ENCODE measurements at places on chromosomes 2 and 18.
A peak's percentile ranks its signal among the peaks of the same experiment; 100 is the strongest.

DNA sequence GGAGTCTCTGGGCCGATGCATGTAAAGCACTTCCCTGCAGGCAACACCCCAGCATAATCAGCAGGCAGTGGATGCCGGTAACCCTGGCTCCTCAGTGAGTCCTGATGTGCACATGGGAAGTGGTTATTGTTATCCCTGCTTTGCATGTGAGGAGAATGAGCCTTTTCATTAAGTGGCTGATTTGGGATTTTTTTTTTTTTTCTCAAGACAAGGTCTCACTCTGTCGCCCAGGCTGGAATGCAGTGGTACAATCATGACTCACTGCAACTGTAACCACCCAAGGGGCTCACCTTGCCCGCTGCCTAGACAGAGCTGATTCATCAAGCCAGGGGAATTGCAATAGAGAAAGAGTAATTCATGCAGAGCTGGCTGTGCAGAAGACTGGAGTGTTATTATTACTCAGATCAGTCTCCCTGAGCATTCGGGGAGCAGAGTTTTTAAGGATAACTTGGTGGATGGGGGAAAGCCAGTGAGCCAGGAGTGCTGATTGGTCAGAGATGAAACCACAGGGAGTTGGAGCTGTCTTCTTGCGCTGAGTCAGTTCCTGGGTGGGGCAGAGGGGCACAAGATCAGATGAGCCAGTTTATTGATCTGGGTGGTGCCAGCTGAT lies 95.4 kb downstream of the SOCS6 start:
- no peak for DNase-seq

DNA sequence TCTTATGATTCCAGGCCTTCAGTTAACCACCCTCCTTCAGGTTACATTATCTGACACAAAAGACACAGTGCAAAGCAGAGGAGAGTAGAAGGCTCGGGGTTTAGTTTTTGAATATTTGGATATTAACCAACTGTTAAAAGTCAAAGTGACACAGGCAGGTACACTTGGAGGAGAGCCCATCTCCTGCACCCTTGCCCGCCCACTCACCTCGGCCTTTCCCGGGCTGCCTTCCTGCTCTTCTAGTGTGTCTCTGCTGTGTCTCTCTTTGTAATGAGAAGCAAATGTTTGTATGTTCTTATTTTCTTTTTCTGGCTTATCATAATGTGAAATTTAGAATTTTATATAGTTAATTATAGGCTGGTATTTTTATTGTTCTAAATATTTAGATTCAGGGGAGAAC lies 35.1 kb downstream of the ZNF236 start:
- no peak for DNase-seq

DNA sequence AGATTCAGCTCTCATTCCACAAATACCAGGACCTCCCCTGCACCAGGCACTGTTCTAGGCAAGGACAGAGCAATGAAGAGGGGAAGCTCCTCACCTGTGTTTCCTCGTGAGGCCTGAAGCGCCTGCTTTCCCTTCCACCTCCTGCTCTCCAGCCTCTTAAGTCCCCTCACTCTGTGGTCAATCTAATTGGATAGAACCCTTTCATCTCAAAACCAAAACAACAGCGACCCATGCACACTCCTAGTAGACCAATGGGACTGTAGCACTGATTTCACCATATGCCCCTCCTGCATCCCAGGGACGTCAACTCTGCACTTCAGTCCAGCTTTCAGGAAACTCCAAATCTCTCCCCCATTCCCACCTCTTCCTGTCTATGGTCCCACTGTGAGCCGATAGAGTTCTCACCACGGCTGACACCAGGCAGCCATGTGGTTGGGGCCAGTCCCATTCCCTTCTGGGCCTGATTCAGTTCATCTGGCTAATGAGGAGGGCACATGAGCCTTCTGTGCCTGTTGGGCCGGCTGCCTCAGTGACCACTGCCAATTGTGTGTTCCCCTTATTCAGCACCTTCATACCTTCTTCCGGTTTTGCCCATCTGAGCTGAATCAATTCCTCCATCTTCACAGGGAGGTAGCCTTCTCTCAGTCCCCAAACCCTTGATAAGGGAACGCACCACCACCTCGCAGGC lies 33.3 kb upstream of the MAT2A start:
- no peak for DNase-seq

DNA sequence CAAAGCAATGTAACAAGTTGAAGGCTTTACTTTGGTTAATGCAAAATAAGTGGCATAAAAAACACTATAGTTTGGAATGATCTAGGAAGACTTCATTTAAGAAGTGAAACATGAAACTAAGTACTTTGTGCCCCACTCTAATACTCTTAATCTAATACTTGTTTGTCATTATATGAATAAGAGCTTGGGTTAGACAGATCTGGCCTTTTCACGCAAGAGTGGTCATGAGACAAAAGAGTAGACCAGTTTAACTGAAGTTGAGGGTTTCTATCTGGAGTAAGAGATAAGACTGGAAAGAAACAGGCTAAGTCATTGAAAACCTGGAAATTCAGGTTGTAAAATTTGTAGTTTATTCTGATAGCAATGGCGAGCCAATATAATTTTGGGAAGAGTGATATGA lies 2.8 kb downstream of the SLC30A6 start:
- DNase-seq = no peak

GRCh38 chr2:106336108-106336507 lies 132.1 kb downstream of the RGPD3 start:
- DNase-seq = no peak

GRCh38 chr2:224020523-224020922 lies 18.6 kb downstream of the SERPINE2 start:
- DNase-seq = no peak

GRCh38 chr18:24497031-24497754 lies 36.8 kb downstream of the HRH4 start:
- DNase-seq = no peak

DNA sequence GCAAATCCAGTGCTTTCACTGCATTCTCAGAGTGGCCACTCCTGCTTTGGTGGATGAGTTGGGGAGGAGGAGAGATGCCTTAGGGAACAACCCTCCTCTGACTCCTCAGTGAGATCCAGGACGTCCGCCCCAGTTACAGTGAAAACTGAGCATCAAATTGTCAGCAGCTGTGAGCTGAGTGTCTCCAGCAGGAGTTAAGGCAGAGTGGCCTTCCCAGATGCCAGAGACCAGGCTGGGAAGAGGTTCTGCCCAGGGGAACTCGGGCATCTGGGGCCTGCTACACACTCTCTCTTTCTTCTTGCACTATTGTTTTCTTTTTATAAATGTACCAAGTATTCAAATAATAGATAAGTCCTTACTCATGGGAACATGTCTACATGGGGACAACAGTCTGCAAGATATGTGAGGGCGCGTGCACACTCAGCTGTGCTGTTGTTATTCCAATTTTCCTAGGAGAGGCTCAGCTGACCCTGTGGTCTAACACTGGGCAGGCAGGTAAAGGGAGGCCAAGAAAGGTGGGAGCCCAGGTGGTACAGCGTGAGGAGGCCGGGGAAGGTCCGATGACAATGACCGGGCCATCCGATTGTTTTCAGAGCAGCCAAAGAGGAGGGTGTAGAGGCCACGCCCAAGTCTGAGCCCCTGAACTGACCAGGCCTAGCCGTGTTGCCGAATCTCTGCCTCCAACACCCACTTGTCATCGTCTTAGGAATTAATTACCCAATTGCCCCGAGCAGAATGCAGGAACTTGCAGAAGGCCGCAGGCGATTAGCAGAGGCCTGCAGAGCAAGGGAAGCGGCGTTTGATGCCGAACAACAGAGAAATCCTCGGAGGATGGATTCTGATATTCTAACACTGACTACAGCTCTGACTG lies 166.9 kb downstream of the ANAPC1 start:
- no peak for DNase-seq

DNA sequence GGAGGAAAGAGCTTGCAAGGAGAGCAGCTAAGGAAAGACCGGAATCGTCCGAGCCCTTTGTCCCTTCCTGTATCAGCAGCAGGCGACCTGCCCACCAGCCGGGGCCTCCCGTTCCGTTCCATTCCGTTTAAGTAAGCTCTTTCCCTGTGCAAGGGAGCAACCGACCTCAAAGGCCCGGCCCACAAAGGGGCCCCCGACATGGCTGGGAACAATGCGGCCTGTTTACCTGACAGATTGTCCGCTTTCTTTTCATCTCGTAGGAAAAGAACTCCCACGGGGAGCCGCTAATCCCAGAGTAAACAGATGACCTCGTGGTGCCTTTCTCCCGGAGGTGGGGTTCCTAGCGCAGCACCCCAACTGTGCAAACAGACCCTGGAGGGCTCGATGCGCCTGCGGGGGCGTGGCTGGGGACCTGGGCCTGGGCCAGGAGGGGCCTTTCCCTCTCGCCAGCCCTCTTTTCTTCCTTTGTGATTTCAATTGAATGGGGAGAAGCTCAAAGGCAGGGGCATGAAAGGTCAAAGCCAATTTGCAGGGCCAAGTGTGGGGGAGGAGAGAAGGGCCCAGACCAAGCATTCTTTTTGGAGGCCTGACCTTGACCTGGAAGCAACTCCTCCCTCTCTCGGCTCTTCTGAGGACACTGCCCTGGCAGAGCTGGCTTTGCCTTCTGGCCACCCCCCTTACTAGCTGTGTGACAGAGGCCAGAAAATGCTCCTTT lies 120.2 kb downstream of the INHBB start:
- peak; percentile 41 for DNase-seq

DNA sequence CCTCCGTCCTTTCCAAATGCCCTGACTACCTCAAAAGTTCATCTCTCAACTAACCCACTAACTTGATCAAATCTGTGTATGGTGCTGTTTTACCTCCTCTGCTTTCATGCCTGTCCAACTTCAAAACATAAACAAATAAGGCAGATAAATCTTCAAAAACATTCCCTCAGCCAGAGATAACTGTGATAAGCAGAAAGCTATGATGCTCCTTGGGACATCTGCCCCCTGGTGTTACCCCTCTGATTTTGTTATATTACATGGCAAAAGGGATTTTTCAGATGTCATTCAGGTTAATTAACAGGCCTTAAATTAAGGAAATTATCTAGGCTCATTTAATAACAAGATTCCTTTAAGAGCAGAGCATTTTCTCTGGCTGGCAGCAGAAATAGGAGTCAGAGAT lies 810.8 kb upstream of the CHAC2 start:
- DNase-seq = no peak

DNA sequence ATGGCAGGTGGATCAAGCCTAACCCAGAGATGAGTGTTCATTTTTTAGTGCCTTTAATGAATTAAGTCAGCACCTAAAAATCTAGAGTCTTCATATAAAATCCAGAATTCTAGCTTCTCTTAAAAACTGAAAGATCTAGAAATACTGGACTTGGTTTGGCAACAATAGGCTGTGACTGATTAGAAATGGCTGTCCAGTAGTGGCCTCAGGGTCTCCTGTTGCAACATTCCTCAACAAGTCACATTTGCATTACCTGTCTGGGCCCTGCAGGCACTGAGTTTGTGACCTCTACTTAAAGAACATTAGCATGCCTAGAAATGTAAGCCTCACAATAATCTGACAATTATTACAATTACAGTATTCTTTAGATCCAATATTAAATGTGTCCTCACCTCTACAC lies 33.1 kb downstream of the MBD2 start:
- DNase-seq = no peak

GRCh38 chr2:69685321-69686048 lies 41.9 kb upstream of the AAK1 start:
- no peak for DNase-seq

DNA sequence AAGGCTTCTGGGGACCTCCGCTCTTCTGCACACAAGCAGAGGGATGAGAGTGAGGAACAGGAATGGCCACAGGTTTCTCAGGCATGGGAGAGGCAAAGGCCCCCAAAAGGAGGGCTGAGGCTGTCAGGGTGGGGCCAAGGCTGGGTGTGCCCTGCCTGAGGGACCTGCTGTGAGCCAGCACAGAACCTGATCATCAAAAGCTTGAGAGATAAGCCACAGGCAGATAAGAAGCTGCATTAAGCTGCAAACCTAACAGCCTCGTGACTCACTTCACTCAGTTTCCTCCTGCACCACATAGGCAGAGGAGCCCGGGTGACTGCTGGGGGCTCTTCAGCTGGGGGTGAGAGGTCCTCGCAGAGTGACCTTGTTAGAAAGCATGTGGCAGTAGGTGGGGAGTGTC lies 64.5 kb upstream of the LAPTM4A start:
- no peak for DNase-seq

DNA sequence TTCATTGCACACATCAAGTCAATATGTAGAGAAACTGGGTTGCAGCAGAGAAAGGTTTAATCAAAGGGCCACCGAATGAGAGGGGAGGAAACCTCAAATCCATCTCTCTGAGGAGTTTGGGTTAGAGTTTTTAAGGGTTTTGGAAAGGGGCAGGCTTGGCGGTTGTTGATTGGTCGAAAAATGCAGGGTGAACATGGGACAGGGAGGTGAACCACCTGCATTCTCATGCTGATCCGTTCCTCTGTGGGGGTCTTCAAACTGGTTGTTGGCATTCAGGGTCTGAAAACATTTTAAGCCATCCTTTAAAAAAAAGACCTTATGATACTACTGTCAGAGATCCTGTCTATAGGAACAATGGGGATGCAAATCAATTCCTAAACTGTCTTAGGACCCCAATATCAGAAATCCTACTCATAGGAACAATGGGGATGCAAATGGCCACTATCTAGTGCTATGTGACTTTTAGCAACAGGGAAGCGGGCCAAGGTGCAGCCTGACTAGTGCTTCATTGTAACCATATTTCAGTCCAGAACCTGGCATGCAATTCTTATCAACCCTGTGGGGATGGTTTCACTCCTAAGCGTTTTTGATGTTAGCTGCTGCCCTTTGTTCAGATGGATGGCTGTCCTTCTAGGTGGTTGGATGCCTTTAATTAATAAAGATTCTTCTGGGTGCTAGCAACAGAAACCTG lies 120.1 kb upstream of the MGAT5 start:
- no peak for DNase-seq

DNA sequence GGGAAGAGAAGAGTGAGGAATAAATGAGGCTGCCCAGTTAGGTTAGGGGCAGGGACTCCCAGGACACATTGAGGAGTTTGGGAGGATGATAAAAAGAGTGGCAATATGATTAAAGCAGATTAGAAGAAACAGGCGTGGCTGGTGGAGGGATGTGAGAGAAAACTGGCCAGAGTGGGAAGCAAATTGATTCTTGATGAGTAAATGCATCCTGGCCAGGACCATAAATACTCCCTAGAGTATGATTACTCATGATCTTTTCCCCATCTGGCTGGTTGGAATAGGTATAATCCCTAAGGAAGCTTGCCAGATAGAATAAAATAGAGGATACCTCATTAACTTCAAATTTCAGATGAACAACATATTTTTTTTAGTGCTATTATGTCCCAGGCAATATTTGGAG lies 21.5 kb upstream of the DAW1 start:
- DNase-seq = no peak

DNA sequence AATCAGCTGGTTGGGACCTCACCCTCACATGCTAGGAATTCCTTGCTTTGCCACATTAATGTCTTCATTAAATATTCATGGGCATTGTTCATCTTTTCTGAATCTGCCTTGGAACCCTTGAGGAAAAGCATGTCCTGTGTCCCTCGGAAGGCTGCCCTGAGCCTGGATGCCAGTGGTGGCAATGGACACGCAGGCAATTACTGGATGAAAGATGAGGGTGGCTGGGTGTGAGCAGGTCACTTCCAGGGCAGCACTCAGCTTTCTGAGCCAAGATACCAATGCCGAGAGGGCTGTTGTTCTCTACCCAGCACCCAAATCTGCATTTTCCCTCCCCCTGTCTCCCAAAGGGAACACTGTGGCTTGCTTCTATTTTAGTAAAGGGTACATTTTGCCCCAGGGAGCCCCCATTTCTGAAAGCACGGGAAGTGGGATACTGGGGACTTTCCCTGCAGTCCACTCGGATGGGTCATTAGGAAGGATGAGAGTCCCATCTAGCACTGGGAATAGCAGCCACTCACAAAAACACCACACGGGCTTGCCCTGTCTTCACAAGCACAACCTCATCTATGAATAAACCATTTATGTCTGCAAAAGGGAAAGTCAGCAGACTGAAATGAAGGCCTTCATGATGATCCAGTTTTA lies 234.8 kb downstream of the SOX11 start:
- no peak for DNase-seq

Data from nephron progenitor cell (in vitro differentiated cells).